ENCODE measurements at places on chromosomes 7 and 10. TPM values are rescaled to one million over a fixed set of nuclear protein-coding genes. Genes with fewer than 3 reads are reported as not detected.

Gene GNGT1
- not detected for total RNA-seq

Gene NKX2-3
- not detected for total RNA-seq

Gene RBP4
- not detected for total RNA-seq

Gene HTR5A
- not detected for total RNA-seq

Gene HOXA7
- 12.9 TPM for total RNA-seq

Gene LRRC17
- 0.47 TPM for total RNA-seq

Gene RASA4
- 1.5 TPM for total RNA-seq

Gene WDR86
- 19.5 TPM for total RNA-seq

Gene AMPH
- not detected for total RNA-seq

Gene FOXI2
- not detected for total RNA-seq

Gene TET1
- 0.24 TPM for total RNA-seq

Gene NRAP
- not detected for total RNA-seq

Gene C1QL3
- total RNA-seq, result 0.33 TPM

Gene CDK1
- 49.3 TPM for total RNA-seq

Gene CDC14C
- 0.17 TPM for total RNA-seq

Gene LRRN3
- total RNA-seq, result not detected

Gene TEX47
- not detected for total RNA-seq

Gene SKIDA1
- 0.16 TPM for total RNA-seq

Gene GRM8
- total RNA-seq, result not detected

Gene MYO3A
- total RNA-seq, result not detected

Gene CPVL
- not detected for total RNA-seq

Gene FANK1
- total RNA-seq, result 1.1 TPM

Gene HOGA1
- 0.17 TPM for total RNA-seq

Gene DRGX
- not detected for total RNA-seq

Gene C10orf105
- total RNA-seq, result not detected

Gene SLC18A2
- total RNA-seq, result 0.08 TPM

Gene AOC1
- total RNA-seq, result not detected

Gene CDCA7L
- 8.5 TPM for total RNA-seq

Gene SPACDR
- total RNA-seq, result not detected

Gene RBM33
- 70.7 TPM for total RNA-seq

Gene GARIN1A
- 1.2 TPM for total RNA-seq

Gene BCL7B
- total RNA-seq, result 25.5 TPM

Gene SUN3
- 0.45 TPM for total RNA-seq

Gene TAS2R41
- not detected for total RNA-seq

All from mammary epithelial cell (primary cell).